ENCODE measurements at places on chromosomes 4 and X.

DNA sequence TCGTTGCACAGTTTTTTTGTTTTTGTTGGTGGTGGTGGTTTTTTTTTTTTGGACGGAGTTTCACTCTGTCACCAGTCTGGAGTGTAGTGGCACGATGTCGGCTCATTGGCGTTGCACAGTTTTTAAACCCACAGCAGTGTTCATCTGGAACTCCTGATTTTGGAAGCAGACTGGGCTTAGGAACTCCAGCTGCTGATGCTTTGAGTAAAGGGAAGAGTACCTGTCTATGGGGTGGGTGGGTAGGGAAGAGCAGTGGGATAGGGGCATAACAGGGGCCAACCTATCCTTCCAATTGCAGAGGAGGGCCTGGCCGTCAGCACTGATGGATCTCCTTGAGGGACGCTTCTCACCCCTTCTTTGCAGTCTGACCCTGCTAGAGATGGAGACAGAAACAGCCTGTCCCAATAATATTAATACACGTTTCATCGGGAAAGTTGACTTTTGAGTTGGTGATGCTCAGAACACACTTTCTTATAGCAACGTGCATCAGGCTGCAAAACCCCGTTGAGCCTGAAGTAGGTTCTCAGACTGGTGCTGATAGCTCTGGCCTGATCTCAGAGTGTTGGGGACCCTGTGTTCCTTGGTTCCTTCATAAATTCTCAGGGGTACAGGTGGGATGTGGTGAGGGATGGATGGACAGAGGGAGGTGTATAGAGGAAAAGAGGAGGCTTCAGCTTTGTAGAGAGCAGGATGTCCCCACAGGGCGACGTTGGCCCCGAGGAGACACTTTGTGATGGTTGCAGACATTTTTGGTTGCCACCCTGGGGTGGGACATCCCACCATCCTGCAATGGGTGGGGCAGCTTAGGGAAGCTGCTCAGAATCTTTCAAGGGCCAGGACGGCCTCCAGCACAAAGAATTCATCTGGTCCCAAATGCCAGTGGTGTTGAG lies 2.3 kb downstream of the CD99 start:
- H3K4me3 ChIP-seq = no peak overlapping the region
- DNase-seq = no peak
- H3K27me3 ChIP-seq = no peaks in the 10 kb centered on the region
- H3K36me3 ChIP-seq = no peaks in the 10 kb centered on the region
- peak overlapping the region; percentile 11 for H3K27ac ChIP-seq

- no peaks in the 10 kb centered on the region for H3K36me3 ChIP-seq
- no peaks in the 10 kb centered on the region for H3K27me3 ChIP-seq
- no peak overlapping the region for H3K27ac ChIP-seq
- H3K4me1 ChIP-seq = no peaks in the 10 kb centered on the region
Observed at GRCh38 chrX:50838820-50839600, 25.0 kb upstream of the SHROOM4 start.

DNA sequence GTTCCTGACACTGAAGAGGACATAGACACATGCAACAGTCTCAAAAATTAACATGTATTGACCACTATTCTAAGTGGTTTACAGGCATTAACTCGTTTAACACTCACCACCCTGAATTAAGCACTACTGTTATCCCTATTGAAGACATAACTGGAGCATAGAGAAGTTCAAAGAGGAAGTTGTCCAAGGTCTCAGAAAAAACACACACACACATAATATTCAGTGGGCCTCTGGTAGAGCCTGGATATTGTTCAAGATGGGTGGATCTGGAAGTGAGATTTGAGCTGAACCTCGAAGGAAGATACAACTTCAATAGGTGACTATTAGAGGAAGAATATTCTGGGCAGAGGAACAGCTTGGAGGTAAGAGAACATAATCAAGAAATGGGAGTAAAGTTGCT lies 334.9 kb downstream of the HNRNPD start:
- no peak overlapping the region for H3K27ac ChIP-seq
- DNase-seq = no peak
- H3K4me1 ChIP-seq = no peaks in the 10 kb centered on the region
- peaks cover 1% of the 10 kb centered on the region for H3K27me3 ChIP-seq
- no peak overlapping the region for H3K4me3 ChIP-seq
- no peaks in the 10 kb centered on the region for H3K36me3 ChIP-seq

- H3K27ac ChIP-seq = no peak overlapping the region
- no peaks in the 10 kb centered on the region for H3K36me3 ChIP-seq
- DNase-seq = peak; percentile 59
- H3K27me3 ChIP-seq = no peaks in the 10 kb centered on the region
- H3K4me1 ChIP-seq = no peaks in the 10 kb centered on the region
Observed at GRCh38 chrX:21373637-21374162, 518 bp upstream of the CNKSR2 start.

DNA sequence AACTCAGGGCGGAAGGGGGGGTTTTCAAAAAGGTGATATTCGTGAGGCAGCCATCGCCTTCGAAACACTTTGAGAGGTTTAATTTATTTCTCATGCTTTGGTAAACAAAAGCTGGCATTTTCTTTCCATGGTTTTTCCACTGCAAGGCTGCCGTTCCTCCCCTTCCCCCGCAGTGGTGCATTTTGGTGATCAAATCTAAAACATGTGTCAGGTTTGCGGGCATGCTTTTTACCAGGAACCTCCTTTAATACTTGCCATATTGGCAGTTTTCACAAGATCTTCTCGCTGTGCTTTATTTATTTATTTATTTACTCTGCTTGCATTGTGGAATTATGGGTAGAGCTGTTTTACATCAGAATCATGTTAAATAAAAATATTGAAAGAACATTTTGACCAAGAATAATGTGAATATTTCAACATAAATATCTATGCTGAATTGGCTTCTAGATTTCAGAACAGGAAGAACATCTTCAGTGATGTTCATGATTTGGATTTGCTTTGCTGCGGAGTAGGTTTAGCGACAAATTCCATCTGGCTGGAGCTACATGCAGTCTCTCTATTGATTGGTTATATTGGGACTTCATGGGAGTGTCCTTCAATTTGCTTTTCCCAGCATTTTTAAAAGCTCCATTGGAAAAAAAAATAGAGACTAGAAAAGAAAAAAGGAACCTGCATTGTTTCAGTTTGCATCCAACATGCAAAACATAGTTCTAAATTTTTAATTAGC lies 54.4 kb downstream of the STOX2 start:
- no peaks in the 10 kb centered on the region for H3K4me1 ChIP-seq

GRCh38 chr4:163611182-163611581 lies 116.7 kb downstream of the TMA16 start:
- no peaks in the 10 kb centered on the region for H3K4me1 ChIP-seq
- DNase-seq = no peak
- H3K4me3 ChIP-seq = no peak overlapping the region
- H3K27ac ChIP-seq = no peak overlapping the region
- no peaks in the 10 kb centered on the region for H3K27me3 ChIP-seq
- no peaks in the 10 kb centered on the region for H3K36me3 ChIP-seq

All from aorta (tissue), 5 donors.